ENCODE measurements at places on chromosomes 6 and 20.
A peak's percentile ranks its signal among the peaks of the same experiment; 100 is the strongest.

DNA sequence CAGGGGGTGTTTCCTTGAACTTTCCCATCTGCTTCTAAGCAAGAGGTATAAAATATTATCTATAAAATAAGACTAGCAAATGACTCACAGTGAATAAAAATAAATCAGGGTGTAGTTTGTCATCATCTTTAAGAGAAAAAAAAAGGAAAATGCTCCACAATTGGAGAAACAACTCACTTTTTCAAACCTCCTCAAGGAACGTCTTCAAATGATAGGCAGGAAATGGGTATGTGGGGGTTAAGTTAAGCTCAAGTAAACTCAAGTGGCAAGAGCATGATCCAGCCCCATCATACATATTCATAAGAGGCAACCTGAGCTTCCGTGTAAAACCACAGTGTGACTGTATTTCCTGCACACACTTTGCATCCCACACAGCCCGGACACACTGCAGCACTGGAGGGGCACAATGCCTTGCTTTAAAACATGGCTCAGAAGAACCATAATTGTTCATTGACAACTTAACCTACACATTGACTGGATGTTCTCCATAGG, 58.5 kb upstream of the CEP85L start:
- peak; percentile 53 for DNase-seq

- DNase-seq: no peak
Observed at GRCh38 chr20:60372822-60373221, 414.6 kb downstream of the CDH26 start.

- no peak for DNase-seq
Observed at GRCh38 chr6:24441599-24441904, 38.8 kb downstream of the MRS2 start.

DNA sequence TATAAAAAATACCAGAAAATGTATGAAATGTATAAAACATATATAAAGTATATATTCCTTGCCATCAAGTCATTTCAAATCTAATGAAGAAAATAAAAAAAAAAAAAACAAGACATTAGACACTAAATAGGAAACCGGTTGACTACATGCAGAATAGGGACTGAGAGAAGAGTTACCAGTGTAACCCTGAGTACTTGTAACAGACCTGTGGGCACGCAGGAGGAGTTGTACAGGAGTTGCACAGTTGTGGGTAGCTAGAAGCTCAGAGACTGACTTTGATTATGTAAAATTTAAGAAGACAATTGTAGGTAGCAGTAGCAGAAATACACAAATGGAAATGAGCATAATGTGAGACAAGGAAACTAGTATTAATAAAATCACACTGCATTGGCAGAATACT, 112.4 kb upstream of the DST start:
- DNase-seq: no peak

- no peak for DNase-seq
Observed at GRCh38 chr6:36570264-36570663, 23.0 kb upstream of the STK38 start.

- DNase-seq: no peak
Observed at GRCh38 chr20:35547329-35547728, 5.5 kb downstream of the ERGIC3 start.

GRCh38 chr6:16716321-16716858, 44.9 kb downstream of the ATXN1 start:
- no peak for DNase-seq

DNA sequence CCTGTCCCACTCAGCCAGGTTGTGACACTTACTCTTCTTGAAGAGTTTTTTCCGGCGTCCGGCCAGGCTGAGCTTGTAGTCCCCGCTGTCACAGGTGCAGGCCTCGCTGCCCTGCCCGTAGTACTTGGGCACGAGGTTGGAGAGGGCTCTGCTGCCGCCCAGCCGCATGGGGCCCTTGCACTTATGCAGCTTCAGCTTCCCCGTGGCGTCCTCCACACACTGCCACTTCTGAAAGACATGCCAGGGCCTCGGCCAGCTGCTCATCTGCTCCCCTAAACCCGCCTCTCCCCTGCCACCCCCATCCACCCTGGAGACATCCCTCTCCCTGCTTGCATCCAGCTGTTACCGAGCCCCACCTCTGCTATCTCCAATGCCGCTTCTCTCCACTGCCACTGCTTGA, 113.1 kb downstream of the SULF2 start:
- no peak for DNase-seq

- no peak for DNase-seq
Observed at GRCh38 chr20:23776067-23776771, 25.5 kb upstream of the CST1 start.

- no peak for DNase-seq
Observed at GRCh38 chr6:126170978-126171382, 168.9 kb upstream of the CENPW start.

DNA sequence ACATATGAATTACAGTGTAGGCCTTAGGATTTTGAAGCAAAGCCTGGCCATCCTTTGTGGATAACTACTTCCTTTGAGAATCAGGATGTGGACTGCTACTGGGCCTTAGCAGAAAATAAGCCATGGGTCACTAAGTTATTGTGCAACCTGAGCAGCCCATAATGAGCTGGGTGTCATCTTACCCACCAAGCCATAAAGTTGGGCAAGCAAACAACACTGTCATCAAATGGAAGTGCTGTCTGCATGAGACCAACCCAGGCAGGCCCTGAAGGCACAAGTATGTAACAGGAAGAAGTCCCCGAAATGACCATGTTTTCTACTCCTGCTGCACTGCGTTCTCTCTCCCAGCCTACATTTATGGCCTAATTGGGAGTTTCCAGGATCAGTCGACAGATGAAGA, 205.6 kb upstream of the GGTLC1 start:
- no peak for DNase-seq

- DNase-seq: no peak
Observed at GRCh38 chr20:17871181-17871580, 97.4 kb downstream of the SNX5 start.

DNA sequence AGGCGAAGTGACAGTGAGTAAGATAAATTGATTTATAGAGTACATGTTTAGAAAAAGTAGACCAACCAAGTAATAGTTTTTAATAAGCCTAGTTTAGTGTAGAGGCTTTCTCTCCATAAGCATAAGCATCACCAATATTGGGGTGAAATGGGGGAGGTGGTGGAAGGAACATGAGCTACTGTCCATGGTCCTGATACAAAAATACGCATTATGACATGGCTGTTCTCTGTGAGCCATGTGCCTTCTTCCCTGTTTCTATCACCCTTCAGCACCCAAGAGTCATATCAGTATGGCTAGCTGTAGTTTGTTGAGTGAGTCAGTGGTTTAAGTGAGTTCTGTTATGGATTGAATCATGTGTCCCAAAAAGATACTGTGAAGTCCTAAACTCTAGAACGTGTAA, 150.8 kb downstream of the EDN1 start:
- no peak for DNase-seq

- no peak for DNase-seq
Observed at GRCh38 chr6:111347589-111347988, 135.4 kb downstream of the REV3L start.

- no peak for DNase-seq
Observed at GRCh38 chr6:163745536-163746400, 331.2 kb downstream of the QKI start.

DNA sequence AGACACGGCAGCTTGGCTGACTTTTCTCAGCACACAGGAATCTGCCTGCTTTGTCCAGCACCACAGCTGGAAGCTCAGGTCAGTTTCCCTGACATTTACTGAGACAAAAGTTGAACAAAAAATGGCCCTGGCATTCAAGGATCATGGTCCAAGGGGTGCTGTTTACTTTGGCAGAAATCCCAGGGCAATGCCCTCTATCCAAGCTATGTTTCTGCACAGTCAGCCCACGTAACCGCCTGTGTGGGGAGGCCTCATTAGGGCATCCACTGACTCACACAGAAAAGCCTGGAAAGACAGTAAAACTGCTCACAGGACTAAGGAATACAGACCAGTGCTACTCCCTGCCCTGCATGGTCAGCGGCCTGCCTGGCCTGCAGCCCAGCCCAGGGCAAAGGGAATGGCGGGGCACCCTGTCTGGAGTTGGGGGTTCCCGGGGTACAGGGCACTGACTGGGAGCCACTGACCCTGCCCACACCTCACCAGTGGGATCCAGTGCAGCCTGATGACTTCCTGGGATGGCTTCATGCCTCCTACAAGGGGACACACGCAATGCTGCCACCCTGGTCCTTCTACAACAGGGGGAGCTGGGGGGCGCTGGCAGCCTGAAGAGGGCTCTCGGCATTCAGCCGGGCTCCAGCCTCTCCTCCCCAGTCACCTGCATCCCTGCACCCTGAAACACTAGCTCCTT, 77.1 kb downstream of the NINL start:
- no peak for DNase-seq

- no peak for DNase-seq
Observed at GRCh38 chr6:138970856-138971425, 17.1 kb downstream of the REPS1 start.

DNA sequence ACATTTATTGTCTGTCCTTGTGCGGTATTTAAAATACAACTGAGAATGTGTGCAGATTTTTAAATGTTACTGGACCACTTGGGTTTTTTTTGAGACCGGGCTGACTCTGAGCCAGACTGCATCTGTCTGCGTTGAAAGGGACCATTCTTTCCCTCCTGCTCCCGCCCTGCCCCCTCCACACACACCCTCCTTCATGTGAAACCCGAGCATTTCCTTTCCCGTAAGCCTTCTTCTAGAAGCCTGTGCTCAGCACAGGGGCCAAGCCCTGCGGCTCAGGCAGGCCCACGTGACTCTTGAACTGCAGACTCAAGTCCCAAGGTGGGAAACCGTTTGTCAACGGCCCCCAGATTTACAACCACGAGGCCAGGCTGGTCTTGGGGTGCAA, 82.7 kb upstream of the FOXC1 start:
- DNase-seq: peak; percentile 46

DNA sequence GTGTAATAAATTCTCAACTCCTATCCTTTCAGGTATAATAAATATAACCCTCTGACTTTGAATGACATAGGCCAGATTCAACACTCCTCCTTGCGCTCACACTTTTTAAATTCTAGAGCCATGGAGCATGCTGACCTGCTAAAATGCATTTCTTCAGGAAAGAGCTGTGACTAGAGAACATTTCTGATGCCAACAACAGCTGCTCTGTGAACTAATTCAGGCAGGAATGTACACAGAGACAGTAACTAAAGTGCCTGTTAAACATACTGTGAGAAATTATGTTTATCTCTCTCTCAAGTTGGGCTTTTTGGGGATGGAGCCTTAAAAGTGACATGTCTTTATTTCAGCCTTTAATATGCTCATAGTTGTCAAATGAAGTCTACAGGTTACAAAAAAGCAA, 8.3 kb downstream of the NHSL1 start:
- DNase-seq: no peak

GRCh38 chr6:116779573-116780164, 14.2 kb upstream of the FAM162B start:
- DNase-seq: no peak

DNA sequence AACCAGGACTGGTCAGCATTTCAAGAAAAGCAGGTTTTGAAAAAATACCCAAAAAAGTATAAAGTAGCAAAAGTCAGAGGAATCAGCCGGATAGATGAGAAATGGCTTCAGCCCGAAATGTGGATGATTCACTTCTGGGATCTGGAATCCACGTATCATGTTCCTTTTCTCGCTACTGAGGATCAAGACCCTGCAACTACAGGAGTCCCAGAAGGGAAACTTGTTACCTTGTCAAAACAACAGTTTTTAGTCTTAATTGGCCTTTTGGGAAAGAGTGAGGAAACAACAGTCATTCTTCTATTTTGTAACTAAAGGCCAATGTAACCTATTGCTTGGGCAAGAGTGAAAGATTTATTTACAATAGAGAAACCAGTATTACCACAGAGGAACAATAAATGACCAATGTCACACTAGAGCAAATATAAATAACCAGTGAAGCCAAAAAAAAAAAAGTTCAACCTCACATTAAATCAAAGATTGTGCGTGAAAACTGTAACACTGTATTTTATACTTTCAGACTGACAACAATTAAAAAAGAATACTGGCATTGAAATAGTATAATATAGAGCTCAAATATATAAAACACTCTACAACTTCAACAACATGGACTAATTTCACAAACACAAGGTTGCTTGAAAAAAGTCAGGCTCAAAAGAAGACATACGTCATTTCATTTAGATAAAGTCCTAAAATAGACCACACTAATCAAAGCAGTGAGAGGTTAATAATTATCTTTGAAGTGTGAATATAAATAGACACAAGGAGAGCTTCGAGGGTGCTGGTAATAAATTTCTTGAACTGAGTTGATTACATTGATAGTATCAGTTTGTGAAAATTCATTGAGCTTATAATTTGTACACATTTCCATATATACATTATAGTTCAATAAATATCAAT, 116.2 kb downstream of the GFRAL start:
- DNase-seq: no peak

DNA sequence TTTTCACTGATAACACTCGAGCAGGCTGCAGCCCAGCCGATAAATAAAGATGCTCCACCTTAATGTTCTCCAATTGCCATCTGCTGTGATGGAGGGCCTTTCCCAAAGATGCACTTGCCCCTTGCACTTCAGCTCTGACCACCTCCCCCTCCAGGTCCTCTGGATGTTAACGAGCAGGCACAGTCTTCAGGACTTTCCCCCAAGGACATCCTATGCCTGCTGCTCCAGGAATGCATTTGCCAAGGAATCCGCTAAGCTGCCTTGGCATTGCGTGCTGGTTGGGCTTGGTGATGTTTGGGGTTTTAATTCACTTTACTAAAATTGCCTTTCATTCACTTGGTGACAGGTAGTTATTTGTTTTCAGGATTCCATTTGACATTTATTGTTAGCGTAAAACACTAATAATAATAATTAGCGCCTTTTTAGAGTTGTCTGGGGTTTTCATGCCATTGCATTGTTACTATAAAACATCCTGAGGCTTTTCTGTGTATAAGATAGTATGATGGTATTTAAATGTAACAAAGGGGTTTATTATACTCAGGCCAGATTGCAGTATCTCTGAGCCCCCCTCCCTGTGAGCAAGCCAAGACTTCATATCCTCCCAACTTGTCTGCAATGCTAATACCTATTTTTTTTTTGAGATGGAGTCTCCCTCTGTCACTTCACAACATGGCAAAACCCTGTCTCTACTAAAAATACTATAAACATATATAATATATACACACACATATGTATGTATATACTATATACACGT, 66.7 kb upstream of the TSHZ2 start:
- DNase-seq: no peak

DNA sequence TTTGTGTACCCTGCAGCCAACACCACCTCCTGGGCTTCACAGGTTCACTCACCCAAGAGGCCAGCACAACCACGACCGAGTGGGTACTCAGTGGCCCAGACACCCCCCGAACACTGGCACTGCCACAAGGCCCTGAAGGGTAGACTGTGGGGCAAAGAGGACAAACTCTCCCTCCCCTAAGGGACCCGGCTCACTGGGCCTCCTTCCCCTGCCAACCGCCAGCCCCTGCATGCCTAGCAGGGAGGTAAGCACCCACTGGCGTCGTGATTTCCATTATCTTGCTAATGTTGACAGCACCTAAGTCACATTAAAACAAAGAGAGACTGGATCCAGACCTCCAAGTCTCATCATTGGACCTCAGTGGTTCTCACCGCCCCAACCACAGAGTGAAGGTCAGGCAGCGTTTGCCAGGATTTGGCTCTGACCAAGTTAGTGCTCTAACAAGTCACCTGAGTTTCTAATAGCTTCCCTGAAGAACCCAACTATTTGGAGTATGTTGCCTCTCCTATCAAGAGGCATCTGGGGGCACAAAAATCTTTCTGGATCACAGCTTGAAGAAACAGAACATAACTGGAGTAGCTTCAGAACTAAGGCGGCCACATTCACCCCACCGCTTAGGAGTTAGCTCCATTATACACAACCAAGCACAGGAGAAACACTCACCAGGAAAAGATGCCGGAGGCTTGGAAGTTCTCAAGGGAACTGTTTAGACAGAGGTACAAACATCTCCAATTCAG, 14.0 kb upstream of the APMAP start:
- no peak for DNase-seq

- no peak for DNase-seq
Observed at GRCh38 chr20:58140787-58141425, 87.5 kb downstream of the ANKRD60 start.
